ENCODE measurements at places on chromosomes 4 and X.

DNA sequence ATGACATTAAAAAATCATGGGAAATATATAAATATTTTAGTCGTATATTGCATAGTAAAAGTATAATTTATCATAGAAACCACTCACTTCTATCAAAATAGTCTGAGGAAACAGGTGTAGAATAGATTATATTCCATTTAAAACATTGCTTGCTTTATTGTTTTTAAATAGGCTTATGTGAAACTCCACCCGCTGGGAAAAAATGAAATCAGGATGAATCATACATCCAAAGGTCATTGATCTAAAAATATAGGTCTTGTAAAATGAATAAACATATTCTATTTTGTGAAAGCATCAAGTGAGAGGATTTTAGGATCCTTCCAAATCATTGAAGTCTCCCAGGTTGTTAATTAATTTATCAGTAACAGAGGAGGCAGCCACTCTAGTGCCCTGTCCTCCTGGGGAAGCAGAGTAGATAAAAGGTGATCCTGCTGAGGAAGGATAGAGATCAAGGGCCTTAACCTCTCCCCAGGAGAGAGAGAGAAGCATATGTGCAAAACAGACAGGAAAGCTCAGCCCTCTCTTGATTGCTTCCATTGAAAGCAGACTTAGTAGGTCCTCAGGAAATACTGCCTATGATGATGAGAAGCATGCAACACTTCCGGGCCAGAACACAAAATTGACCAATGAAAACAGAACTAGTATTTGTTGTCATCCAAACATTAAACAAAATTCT lies 96.8 kb upstream of the MAP9 start:
- no peak for DNase-seq

DNA sequence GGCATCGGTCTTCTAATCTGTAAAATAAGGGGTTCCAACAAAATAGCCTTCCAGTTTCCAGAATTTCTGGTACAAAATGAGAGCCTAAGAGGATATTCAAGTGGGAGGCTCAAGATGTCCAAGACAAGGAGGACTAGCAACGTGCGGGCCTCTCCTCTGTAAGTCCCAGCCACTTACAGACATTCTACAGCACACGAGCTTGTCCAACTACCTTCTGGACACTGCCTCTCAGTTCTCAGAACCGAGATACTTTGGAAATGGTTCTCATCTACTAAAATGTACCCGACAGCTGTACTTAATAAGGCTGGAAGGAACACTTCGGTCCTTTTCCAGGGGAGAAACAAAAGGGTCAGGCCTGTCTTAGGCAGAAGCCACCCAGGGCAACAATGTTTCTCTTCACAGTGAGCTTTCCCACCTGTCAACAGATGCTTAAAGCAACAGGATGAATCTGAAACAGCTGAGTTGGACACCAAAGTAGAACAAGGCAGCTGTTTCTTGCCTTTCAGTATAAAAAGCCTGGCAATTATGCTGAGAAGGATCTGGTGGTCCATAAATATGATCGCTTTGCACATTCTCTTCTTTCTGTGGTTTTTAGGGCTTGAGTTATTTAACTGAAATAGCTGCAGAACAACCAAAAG lies 127.0 kb downstream of the HS6ST2 start:
- DNase-seq, result no peak

GRCh38 chr4:180809439-180809838 lies 1433.8 kb upstream of the TENM3 start:
- no peak for DNase-seq

DNA sequence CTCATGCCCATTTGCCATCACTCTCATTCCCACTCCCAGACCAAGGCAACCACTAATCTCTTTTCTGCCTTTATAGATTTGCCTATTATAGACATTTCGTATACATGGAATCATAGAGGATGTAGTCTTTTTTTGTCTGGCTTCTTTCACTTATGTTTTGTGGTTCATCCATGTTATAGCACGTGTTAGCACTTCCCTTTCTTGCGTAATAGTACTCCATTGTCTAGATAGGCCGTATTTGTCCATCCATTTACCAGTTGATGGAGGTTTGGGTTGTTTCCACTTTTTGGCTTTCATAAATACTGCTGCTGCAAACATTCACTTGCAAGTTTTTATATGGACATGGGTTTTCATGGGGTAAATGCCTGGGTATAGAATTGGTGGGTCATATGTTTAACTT lies 48.4 kb downstream of the KIF4A start:
- no peak for DNase-seq

DNA sequence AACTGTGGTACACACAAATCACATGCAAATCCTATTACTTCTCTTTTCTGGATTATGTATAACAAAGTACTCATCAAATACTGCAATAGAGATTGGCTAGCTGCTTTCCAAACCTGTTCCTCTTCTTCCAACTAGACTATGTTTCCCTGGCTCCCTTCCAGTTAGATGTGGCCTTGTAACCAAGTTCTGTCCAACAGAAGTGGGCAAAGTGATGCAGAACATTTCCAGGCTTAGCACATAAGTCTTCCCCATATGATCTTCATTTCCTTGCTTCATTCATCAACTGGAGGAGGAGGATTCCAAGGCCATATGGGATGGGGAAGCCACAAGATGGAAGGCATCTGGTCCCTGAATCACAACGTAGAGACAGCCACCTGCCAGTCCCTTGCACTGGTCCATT lies 8.0 kb downstream of the SLC9A7 start:
- DNase-seq, result no peak

DNA sequence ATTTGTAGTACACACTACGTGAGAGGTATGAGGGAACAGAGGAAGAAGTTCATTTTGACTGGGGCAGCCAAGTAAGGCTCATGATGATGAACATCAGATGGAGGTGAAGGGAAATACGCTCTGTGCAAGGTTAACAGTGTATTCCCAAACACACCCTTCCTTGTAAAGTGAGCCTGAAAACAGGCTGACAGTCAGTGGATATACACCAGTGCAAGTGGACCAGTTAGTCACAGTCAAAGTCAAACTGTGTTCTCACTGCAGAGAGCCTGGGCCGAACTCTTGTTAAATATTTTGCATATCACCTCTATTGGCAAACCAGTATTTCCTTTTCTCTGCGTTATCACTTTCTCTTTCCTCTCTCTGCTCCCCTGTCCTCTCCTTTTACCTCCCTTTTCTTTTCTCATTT lies 23.4 kb upstream of the RHOH start:
- no peak for DNase-seq

DNA sequence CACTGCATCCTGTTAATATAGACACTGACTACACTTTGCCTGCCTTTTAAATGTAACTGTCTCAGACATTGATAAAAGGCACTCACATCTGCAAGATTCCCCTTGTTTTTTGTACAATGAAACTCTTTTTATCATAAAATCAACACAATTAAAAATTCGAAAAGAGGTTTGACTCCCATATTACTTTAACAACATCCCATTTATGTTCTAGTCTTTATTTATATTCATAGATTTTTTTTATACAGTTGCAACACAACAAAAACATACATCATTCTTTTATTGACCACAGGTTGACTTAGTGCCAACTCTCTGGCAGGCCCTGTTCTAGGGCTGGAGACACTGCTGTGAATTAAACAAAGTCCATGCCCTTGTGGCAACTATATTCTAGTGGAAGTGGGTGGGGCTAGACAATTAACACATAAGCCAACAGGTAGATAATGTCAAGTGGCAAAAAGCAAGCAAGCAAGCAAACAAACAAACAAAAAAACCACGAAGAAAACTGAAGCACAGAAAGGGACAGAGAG lies 36.8 kb downstream of the ANK2 start:
- DNase-seq, result no peak

DNA sequence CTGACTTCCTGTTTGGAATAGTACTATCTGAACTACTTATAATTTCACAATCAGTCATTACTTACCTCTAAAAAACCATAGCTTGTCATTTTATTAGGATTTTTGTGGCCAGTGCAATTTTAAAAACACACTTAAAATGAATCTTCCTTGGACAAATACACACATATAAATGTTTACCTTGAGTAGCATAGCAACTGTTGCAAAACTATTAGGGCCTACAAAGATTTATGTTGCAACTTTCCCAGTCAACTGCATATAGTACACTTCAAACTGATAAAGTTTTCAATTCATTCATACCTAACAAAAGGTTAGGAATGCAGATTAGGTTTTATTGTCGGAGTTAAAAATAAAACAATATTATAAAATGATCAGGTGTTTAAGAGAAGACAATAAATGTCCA lies 193.0 kb downstream of the PDGFC start:
- no peak for DNase-seq

GRCh38 chr4:94801016-94801415 lies 43.3 kb downstream of the BMPR1B start:
- no peak for DNase-seq

DNA sequence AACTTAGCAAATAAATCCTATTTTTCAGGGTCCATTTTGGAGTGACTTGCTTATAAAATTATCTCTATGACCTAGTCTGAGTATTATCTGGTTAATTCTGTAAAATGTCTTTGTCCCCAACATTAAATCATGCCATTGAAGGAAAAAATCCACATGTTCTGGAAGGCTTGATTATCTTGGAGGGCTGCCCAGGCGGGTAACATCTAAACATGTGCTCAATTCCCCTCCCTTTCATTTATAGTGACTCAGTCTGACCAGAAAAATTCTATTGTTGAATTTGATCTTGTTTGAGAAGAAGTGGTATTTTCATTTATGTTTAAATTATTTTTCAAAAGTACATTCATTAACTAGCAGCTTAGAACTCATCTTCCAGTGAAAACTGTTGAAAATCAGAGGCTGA lies 55.4 kb upstream of the SLC10A7 start:
- DNase-seq, result no peak

DNA sequence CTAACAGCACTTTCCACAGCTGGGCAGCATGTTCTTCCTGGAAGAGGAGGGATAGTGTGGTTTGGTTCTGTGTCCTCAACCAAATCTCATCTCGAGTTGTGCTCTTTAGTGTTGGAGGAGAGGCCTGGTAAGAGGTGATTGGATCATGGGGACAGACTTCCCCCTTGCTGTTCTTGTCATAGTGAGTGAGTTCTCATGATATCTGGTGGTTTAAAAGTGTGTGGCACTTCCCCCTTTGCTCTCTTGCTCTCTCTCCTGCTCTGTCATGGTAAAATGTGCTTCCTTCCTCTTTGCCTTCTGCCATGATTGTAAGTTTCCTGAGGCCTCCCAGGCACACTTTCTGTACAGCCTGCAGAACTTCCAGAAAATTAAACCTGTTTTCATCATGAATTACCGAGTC lies 133.7 kb upstream of the NDP start:
- DNase-seq, result no peak

DNA sequence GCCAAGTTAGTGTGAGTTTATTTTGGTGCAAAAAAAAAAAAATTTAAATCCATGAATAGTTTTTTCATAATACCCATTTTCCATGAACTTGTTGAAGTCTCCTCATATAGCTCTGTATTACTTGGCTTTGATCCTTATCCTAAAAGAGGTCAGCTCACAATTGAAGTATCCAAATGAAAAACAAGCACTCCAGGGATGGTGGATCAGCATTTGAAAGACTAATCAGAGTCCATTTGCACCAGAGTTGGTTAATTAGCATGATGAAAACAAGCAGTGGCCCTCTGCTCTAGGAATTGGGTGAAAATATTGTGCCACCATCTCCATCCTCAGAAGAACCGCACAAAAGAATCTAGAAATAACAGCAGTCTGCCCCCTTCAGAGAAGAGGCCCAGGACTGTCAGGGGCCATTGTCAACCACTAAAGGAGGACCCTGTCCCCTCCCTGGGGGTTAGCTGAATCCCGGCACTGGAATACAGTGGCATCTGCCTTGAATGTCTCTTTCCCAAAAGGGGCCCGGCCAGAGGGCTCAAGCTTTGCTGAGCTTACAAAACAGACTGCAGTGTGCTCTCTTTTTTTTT lies 24.7 kb downstream of the SH3KBP1 start:
- no peak for DNase-seq

DNA sequence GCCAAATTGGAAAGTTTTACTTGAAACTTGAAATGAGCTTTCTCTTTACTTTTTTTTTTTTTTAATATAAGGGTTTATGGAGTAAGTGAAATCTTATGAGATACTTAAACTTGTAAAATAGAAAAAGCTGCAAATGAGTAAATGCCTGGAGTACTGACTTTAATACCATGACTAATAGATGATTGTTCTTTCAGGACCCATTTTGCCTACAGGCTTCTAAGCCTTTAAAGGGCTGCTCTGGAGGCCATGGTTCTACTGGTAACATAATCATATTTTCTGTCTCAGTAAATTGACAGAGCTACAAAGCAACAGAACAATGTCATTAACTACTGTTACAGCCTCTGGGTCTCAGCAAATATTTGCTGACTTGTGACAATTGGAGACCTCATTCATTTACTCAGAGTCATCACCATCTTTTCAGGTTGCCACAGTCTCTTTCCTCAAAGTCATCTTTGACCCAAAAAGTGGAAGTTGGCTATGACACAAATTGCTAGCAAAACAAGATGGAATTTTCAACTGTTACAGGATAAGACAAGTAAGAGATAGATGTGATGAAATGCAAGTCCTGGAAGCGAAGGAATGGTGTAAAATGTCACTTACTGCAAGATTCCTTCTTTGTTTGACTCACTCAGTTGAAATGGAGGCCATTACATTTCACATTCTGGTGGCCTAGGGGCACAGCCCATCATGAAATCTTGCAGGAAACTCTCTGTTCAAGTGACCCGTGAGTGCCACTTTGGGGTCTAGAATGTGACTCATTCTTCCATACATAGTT lies 132.7 kb downstream of the BTC start:
- no peak for DNase-seq

DNA sequence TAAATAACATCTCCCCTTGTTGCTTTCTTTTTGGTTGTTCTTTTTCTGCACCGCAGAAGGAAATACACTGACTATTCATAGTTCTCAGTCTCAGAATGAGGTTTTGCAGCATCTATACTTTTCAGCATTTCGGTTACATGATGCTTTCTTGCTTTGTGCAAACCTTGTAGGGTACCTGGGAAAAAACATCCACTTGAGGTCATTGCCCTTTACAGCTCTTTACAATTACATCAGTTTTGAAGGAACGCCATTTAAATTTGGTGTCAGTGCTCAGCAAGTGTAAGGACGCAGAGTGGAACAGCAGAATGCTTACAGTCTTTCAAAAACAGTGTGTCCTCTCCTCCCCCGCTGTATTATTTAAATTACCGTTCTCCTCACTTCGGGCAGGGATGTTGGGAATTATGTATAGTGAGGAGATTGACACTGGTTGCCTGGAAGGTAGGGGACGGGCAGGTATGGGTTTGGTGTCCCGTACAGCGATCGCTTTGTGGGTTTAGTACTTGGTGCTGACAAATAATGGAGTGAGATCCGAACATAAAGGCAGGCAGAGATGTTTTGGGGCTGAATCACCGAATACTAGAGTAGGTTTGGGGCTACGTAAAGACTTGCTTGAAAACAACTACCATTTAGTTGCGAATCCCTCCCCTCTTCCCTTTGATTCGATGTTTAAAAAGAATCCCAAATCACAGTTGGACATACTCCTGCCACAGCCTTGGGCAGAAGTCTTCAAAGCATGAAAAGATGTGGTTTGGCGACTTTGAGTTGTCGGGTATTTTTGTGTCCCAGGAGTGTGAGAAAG lies 2.0 kb upstream of the NKX3-2 start:
- no peak for DNase-seq

GRCh38 chrX:41921492-41922430 lies 1.6 kb downstream of the CASK start:
- peak; percentile 41 for DNase-seq
